ENCODE measurements at places on chromosomes 1 and 21. TPM values are rescaled to one million over a fixed set of nuclear protein-coding genes. Genes with fewer than 3 reads are reported as not detected.

- H3K4me3 ChIP-seq = peak overlapping the region; percentile 89
- H3K27me3 ChIP-seq = no peaks in the 10 kb centered on the region
These were observed 1.3 kb downstream of the AGO3 start for GRCh38 chr1:35932158-35932636.

DNA sequence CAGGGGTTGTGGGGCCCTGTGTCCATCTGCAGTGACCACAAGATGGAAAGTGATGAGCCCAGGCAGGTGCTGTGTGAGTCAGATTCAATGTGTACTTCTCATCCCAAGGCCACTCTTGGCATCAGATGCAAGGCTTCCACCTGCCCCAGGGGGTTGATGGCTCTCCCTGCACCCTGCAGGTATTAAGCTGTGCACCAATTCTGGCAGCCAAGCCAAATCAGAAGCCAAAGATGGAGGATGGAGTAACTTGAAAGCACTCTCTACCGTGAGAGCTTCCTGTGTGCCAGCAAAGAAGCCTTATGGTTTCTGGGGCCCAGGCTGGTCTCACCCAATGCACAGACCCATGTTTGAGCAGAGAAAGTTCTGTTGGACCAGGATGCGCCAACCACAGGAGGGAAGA lies 44.3 kb upstream of the TENT5C start:
- peaks cover 8% of the 10 kb centered on the region for H3K4me1 ChIP-seq
- no peak for DNase-seq
- H3K27me3 ChIP-seq = no peaks in the 10 kb centered on the region
- H3K27ac ChIP-seq = no peak overlapping the region

DNA sequence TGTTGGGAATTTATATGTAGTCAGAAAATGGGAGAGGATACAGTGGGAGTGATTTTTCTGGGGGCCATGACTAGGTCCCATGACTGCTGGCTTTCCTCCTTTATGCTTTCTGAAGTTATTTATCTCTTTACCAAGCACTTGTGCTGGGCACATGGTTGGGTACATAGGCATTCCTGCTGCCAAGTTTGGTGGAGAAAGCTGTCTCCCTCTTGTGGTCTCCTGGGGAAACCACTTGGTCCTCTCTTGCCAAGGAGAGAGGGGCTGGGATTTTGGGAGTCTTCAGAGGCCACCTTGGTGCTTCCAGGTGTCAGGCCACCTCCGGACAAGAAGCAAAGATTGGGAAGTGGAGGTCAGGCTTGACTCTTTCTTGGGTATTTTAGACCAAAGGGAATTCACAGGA lies 120.2 kb upstream of the KCNE2 start:
- H3K36me3 ChIP-seq = no peaks in the 10 kb centered on the region
- H3K27ac ChIP-seq = no peak overlapping the region
- H3K4me3 ChIP-seq = no peak overlapping the region
- DNase-seq = peak; percentile 61
- no peaks in the 10 kb centered on the region for H3K4me1 ChIP-seq

GRCh38 chr1:239547987-239548386 lies 161.6 kb downstream of the CHRM3 start:
- no peaks in the 10 kb centered on the region for H3K4me1 ChIP-seq
- H3K27me3 ChIP-seq = no peaks in the 10 kb centered on the region
- peak overlapping the region; percentile 37 for H3K4me3 ChIP-seq
- H3K36me3 ChIP-seq = no peaks in the 10 kb centered on the region

GRCh38 chr1:176225479-176225875 lies 18.4 kb upstream of the COP1 start:
- H3K27ac ChIP-seq = no peak overlapping the region
- no peak for DNase-seq
- H3K4me1 ChIP-seq = no peaks in the 10 kb centered on the region
- H3K36me3 ChIP-seq = no peaks in the 10 kb centered on the region

DNA sequence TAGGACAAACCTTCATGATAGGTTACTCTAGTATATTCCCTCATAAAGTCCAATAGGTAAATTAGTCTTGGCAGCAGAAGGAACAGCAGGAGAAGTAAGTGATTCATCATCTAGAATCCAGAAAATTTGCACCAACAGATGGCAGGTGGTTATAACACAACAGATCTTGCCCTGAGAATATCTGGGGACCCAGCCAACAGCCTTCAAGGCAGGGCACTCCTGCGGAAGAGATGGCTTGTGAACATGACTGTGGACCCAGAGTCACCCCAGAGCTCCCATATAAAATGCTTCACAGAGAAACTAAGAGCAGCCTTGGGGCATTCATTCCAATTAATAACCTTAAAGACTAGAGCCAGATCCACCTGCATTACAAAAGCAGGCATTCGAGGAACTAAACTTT lies 7.9 kb upstream of the PLA2G2C start:
- H3K4me1 ChIP-seq = no peaks in the 10 kb centered on the region
- DNase-seq = no peak
- peaks cover 3% of the 10 kb centered on the region for H3K27me3 ChIP-seq
- no peak overlapping the region for H3K4me3 ChIP-seq
- no peak overlapping the region for H3K27ac ChIP-seq

Gene ADGRB2
- 0.03 TPM for polyA plus RNA-seq

Gene RGS8
- polyA plus RNA-seq = not detected

Gene MNDA
- polyA plus RNA-seq = 1,917 TPM

Gene IL19
- not detected for polyA plus RNA-seq

Gene TMPRSS15
- polyA plus RNA-seq = not detected
